ENCODE measurements at places on chromosomes 12 and 14.
A peak's percentile ranks its signal among the peaks of the same experiment; 100 is the strongest.

DNA sequence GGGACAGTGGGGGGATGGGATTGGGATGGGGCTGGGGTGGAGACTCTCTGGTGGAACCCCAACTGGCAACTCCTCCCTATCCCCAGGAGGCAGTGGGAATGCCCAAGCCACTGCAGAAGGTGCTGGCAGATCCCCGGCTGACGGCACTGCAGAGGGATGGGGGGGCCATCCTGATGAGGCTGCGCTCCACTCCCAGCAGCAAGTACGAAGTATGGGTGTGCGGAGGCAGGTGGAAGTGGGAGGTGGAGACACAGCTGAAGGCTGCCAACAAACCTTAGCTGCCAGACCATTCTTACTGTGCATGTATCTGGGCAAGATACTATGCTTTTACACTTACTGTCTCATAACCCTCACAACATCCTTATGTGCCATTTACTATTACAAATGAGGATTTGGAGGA is 8.2 kb downstream of the ARHGEF40 start:
- no peak for DNase-seq

DNA sequence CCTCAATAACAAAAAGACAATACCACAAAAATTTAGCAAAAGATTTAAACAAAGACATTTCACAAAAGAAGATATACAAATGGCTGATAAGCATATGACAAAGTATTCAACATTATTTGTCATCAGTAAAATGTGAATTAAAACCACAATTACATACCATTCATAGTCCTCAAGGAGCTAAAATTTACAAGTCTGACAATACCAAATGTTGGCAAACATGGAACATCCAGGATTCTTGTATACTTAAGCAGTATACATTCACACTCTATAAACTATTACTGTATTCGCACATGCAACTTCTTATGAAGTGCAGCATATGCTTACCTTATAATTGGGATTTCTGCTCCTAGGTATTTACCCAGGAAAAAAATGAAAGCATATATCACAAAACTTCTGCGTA is 49.7 kb upstream of the BDKRB2 start:
- DNase-seq = no peak

- DNase-seq = no peak
These were observed 1.8 kb downstream of the GALNT9 start for GRCh38 chr12:132327336-132328171.

GRCh38 chr14:74418031-74418430 is 8.0 kb downstream of the SYNDIG1L start:
- no peak for DNase-seq

DNA sequence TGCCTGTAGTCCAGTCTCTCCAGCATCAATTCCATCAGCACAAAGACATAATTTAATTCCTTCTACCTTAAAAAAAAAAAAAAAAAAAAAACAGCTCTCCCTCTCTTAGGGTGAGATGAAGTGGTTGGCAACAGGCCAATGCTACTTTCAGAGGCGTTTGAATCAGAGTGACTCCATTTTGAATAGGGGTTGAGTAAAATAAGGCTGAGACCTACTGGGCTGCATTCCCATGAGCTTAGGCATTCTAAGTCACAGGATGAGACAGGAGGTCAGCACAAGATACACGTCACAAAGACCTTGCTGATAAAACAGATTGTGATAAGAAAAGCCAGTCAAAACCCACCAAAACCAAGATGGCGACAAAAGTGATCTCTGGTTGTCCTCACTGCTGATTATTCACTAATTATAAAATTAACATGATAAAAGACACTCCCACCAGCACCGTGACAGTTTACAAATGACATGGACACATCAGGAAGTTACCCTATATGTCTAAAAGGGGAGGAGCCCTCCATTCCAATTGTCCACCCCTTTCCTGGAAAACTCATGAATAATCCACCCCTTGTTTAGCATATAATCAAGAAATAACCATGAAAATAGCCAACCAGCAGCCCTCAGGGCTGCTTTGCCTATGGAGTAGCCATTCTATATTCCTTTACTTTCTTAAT is 6.9 kb upstream of the TCL1B start:
- no peak for DNase-seq

DNA sequence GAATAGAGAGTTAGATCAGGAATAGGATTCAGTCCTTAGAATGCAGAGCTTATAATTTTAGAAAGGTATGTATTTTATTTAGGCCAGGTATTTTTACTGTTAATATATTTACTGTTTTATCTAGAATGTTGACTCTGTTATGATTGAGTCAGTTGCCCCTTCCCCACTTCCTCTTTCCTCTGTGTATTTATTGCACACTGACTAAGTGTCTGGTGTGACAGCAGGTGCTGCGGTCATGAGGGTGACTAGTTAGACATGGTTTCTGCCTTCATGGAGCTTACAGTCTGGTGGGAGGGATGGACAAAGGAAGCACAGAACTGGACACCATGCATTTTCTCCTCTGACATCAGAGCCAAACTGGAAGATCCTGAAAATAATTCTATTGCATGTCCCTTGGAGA is 159.8 kb downstream of the CACNA1C start:
- no peak for DNase-seq

DNA sequence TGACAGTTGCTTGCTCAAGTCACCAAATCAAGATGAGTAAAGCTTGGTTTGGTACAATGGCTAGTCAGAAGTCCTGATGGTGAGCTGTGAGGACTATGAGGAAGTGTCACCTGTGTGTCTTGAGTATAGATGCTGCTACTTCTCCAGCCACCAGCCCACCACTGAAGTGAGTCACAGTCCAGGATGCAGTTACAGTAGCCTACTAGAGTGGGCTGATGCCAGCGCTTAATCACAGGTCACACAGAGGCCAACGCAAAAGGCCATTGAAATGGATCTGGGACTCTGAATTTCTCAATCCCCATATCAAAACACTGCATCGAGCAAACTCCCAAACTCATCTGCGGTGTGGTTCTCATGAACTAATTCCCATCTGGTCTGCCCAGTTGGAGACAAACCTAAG is 223.1 kb downstream of the ANO6 start:
- DNase-seq = no peak

DNA sequence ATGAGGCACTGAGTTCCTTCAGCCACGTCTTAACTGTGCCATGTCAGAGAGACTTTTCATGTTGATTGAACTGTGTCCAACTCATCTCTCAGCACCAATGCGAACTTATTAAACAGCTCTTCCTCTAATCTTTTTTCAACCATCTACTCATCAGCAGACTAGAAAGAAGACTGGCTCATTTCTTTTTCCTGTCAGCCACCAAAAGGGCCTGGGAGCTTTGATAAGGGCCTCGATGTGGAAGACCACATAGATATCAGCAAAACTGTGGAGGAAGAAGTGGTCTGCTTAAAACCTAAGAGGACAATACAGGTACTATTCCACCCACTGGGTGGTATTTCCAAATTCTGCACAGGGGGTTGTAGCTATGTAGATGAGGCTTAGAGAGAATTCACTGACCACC is 3.6 kb upstream of the PLXNC1 start:
- DNase-seq = no peak

GRCh38 chr12:3667485-3667884 is 85.4 kb downstream of the CRACR2A start:
- DNase-seq = peak; percentile 48

DNA sequence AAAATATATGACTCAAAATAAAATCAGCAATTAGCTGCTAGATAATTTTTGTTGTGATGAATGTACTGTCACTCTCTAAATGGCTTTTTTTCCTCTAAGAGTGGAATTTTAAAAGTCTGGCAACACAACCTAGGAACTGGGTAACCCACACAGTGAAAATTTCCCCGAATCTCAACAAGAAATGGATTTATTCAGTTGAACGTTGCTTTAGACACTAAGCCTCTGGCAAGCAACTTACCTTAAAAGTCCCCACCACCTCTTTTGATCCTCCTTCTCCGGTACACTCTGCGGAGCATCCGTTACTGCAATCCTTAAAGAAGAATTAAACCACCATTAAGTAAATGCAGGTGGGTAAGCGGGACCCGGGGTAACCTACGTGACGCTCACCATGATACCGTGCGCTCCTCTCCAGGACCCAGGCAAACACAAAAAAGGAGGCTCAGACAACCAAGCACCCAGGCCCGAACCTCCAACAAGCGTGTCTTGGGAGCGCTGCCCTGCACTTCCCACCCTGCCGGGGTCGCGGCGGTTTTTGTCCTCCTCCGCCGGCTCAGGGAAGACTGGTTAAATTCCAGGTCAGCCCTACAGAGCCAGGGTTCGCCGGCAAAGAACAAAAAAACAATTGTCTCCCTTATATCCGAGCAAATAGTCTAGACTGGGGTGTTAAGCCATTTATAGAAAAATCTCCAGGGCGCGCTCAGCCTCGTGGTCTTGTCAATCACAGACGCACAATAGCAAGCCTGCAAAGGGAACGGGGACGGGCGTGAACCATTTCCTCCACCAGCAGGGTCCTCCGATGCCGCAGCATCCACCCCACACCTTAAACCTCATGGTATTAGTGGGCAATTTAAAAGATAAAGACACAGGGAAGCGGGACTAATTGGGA is 47.1 kb downstream of the BCAT1 start:
- peak; percentile 81 for DNase-seq

DNA sequence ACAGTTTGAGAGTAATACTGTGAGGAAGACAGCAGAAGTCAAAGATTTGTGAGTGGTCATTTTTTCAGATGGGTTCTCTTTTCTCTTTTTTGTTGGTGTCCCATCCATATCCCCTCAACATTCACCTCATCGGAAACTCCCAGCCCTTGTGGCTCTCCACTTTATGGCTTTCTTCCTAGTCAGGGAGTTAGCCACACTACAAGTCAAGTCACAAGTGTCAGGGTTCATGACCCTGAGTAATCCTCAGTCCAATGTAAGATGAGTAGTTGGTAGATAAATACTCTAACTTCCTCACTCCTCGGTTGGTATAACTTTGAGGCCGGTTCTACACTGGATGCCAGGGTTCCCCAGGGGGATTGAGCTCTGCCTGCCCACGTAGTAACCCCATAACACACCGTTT is 41.4 kb downstream of the PTGER2 start:
- no peak for DNase-seq

DNA sequence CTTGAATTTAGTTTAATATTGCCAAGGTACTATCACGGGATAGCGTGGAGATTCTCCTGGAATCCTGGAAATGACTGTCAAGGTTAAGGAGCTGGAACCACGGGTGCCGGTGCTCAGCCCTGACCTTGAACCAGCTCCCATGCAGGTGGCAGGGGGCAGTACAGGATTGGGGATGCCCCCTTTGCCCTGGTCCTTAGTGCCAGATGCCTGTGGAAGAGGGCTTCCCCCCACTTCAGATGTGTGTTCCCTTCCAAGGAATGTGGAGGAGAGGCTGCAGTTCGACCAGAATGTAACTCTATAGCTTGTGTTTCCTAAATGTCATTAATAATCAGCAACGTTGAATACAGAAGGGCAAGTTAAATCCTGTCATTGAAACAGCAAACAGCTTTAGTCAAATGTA is 258.9 kb downstream of the VRK1 start:
- peak; percentile 26 for DNase-seq

GRCh38 chr12:41287500-41288141 is 99.5 kb downstream of the PDZRN4 start:
- DNase-seq = no peak

GRCh38 chr12:4111010-4111409 is 162.6 kb upstream of the CCND2 start:
- no peak for DNase-seq

GRCh38 chr12:70177631-70178030 is 65.6 kb upstream of the CNOT2 start:
- DNase-seq = no peak

DNA sequence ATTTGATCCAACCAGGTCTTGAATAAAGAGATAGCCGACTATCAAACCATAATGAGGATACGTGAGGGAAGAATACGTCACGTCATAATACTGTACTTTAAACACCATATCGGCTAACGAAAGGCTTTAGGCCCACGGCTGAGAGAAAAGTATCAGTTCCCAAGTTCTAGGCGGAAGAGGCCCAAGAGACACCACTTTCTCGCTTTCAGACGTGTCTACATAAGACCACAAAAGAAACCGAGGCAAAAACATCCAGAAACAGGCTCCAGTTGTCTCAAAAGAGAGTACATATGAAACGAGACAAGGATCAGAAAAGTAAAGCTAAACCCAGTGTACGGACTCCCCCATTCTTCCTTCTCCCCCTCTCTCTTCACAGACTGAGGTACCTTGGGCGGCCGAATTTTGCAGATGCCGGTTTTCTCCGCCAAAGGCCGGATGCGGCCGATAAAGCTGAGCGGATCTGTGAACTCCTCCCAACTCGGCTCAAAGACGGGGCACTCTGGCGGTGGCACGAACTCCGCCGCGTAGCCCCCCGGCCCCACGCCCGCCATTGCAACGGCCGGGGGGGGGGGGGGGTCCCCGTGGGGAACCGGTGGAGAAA is 479 bp downstream of the KDM5A start:
- peak; percentile 69 for DNase-seq

GRCh38 chr12:61810486-61810885 is 449.7 kb upstream of the USP15 start:
- peak; percentile 18 for DNase-seq

DNA sequence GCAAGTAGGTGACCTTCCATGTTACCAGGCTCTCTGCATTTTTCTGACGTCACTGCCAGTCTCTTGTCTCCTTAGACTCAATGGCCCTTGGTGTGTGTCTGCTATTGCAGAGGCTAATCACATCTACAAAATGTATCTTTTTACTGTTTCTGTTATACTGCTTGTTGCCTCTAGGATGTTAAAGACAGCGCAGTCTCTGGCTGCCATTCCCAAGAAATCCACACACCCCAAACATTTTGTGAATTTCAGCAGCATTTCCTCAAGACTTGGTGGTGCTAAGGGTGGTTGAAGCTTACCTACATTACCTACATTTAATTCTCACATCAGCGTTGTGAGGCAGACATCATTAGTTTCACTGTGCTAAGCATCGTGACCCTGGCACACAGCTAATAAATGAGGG is 87.2 kb downstream of the C12orf75 start:
- no peak for DNase-seq

DNA sequence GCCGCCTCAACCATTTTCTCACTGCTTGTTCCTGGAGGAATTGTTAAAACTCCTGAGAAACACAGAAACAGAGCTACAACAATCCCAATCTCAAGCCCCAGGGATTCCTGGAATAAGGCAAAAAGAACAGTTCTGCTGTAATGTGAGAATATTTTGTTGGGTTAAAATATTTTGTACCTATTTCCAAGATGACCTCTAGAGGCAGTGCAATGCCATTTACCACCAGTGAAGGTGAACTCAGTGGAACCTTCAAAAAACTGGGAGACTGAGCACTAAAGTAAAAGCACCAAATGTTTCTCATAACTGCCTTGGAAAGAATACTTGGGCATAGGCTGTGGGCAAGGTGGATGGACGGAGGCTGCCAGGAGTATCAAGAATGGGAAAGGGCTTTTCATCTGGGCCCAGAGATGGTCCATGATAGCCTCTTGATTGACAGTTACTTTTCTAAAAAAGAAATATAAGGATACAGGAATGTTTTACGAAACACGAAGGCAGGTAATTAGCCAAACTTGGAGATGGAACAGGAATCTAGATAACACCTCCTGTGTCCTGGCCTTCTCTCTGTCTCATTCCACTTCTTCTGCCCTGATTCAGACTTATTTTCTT is 334.0 kb upstream of the FLRT2 start:
- peak; percentile 39 for DNase-seq

- no peak for DNase-seq
These were observed 30.1 kb upstream of the TSPAN11 start for GRCh38 chr12:30896461-30896860.

GRCh38 chr14:88492272-88493089 is 62.3 kb downstream of the PTPN21 start:
- peak; percentile 93 for DNase-seq

GRCh38 chr14:36852981-36853691 is 191.5 kb downstream of the PAX9 start:
- no peak for DNase-seq
